Ovary (tissue), 10 donors: ENCODE measurements at places on chromosomes 6 and 20. TPM values are rescaled to one million over a fixed set of nuclear protein-coding genes. Genes with fewer than 3 reads are reported as not detected.

GRCh38 chr6:40762981-40763380, 175.8 kb upstream of the LRFN2 start:
- no peaks in the 10 kb centered on the region for H3K36me3 ChIP-seq
- no peaks in the 10 kb centered on the region for H3K27me3 ChIP-seq
- no peak overlapping the region for H3K27ac ChIP-seq
- no peak for DNase-seq
- H3K4me3 ChIP-seq: no peak overlapping the region
- peaks cover 7% of the 10 kb centered on the region for H3K4me1 ChIP-seq

The SLC17A2 gene
- not detected for total RNA-seq

DNA sequence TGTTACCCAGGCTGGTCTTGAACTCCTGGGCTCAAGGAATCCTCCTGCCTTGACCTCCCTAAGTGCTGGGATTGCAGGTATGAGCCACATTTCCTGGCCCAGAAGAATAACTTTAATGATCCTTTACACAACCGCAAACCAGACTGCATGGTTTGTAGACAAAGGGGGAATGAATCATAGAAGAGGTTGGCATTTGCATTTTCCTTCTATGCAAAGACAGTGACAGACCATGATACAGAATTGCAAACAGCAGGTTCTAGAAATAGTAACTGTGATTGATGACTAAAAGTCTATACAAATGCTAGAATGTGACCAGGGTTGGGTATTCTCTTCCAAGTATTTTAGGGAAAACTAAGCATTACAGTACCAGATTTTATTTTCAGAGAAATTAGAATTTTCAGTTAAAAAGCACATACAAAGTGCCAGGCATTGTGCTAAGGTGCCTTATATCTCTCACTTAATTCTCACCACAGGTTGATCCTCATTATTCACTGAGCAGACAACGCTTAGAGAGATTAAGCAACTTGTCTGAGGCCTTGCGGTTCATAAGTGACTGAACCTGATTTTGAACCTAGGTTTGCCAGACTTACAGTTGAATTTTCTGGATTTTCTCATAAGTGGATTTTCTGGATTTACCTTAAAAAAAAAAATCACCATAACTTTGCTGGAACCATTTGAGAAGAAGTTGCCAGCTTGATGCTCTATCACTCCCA, 146.6 kb downstream of the ZFAND3 start:
- no peak overlapping the region for H3K27ac ChIP-seq
- peaks cover 1% of the 10 kb centered on the region for H3K4me1 ChIP-seq
- no peak overlapping the region for H3K4me3 ChIP-seq
- no peaks in the 10 kb centered on the region for H3K36me3 ChIP-seq
- H3K27me3 ChIP-seq: no peaks in the 10 kb centered on the region
- DNase-seq: no peak

DNA sequence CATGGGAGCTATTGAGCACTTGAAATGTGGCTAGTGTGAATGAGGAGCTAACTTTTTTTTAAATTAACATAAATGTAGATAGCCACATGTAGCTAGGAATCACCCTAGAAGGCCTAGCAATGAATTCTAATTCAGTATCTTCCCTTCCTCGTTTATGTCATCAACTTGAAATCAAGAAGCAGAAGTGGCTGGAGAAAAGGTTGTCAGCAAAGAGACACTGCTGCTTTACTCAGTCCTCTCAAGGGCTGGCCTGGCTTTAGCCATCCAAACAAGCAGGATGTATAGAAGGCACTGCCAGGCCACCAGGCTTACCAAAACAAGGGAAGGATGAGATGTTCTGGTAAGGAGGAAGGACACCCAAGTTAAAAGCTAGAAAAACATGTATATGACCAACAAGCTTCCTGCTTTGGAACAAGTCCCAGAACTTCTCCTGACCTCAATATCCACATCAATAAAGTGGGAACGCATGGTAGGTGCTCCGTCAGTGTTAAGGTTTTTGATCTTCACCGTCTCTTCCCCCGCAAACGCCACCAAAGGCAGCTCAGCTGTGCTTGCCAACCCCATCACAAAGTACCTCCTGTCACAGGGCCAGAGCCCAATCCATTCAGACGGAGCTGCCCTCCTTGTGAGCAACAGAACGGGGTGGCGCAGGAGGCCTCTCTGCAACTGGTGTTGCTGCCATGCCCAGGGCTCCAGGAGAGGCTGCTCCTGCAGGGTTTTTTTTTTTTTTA, 235.8 kb upstream of the RIN2 start:
- H3K36me3 ChIP-seq: no peaks in the 10 kb centered on the region
- no peak overlapping the region for H3K4me3 ChIP-seq
- no peak overlapping the region for H3K27ac ChIP-seq

DNA sequence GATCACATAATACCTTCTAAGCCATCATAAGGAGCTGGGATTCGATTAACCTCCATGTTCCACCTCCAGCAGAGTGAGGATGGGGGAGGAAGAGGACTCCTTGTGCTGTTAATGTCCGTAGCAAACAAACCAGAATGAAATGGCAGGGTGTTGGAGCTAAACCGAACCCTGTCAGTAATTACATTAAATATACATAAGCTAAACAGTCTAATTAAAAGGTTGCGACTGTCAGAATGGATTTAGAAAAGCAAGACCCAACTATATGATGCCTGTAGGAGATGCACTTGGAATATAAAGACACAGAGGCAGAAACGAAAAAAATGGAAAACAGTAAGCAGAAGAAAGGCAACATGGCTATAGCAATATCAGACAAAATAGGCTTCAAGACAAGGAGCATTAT, 13.2 kb downstream of the PREX1 start:
- H3K4me3 ChIP-seq: no peak overlapping the region
- H3K4me1 ChIP-seq: no peaks in the 10 kb centered on the region
- H3K36me3 ChIP-seq: no peaks in the 10 kb centered on the region
- H3K27ac ChIP-seq: no peak overlapping the region

GRCh38 chr6:143110996-143111395, 50.3 kb downstream of the AIG1 start:
- no peak overlapping the region for H3K4me3 ChIP-seq
- no peak overlapping the region for H3K27ac ChIP-seq
- DNase-seq: no peak
- H3K27me3 ChIP-seq: no peaks in the 10 kb centered on the region

- H3K36me3 ChIP-seq: no peaks in the 10 kb centered on the region
- DNase-seq: no peak
- peaks cover 2% of the 10 kb centered on the region for H3K4me1 ChIP-seq
- no peaks in the 10 kb centered on the region for H3K27me3 ChIP-seq
- H3K27ac ChIP-seq: no peak overlapping the region
Observed at GRCh38 chr6:148822819-148823218, 76.0 kb downstream of the UST start.

GRCh38 chr6:16523606-16524379, 237.5 kb downstream of the ATXN1 start:
- H3K4me1 ChIP-seq: peaks cover 2% of the 10 kb centered on the region
- DNase-seq: no peak
- H3K27ac ChIP-seq: no peak overlapping the region
- no peaks in the 10 kb centered on the region for H3K27me3 ChIP-seq
- no peak overlapping the region for H3K4me3 ChIP-seq
- no peaks in the 10 kb centered on the region for H3K36me3 ChIP-seq

The AKAP12 gene
- 181 TPM for total RNA-seq

DNA sequence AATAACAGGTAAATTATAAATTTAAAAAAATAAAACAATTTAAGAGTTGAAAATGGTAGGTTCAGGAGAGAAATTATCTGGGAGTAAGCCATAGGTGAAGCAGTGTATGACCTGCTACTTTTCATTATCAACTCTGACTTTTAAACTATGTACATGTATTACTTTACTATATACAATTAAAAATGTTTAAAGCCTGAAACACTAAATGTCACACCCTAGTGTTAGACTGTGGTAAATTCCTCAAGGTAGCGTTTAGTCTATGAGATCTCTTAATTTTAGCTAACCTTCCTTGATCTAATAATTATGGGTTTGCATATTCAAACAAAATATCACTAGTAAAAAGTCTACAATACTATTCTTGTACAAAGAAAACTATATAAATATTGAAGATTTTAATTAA, 22.3 kb upstream of the TBC1D32 start:
- H3K36me3 ChIP-seq: no peaks in the 10 kb centered on the region
- H3K27me3 ChIP-seq: no peaks in the 10 kb centered on the region
- no peak overlapping the region for H3K4me3 ChIP-seq
- H3K4me1 ChIP-seq: no peaks in the 10 kb centered on the region
- no peak for DNase-seq

GRCh38 chr20:1803932-1804501, 91.2 kb upstream of the SIRPA start:
- H3K27ac ChIP-seq: no peak overlapping the region
- DNase-seq: no peak
- no peaks in the 10 kb centered on the region for H3K27me3 ChIP-seq
- H3K4me1 ChIP-seq: peaks cover 2% of the 10 kb centered on the region
- no peak overlapping the region for H3K4me3 ChIP-seq

The RCAN2 gene
- total RNA-seq: 16.7 TPM

The TRIM40 gene
- total RNA-seq: not detected

GRCh38 chr20:24321973-24322372, 147.5 kb upstream of the SYNDIG1 start:
- no peaks in the 10 kb centered on the region for H3K4me1 ChIP-seq
- no peak for DNase-seq
- no peaks in the 10 kb centered on the region for H3K27me3 ChIP-seq
- H3K4me3 ChIP-seq: no peak overlapping the region
- H3K27ac ChIP-seq: no peak overlapping the region

The FHL5 gene
- 15.4 TPM for total RNA-seq

The RAD21L1 gene
- not detected for total RNA-seq

DNA sequence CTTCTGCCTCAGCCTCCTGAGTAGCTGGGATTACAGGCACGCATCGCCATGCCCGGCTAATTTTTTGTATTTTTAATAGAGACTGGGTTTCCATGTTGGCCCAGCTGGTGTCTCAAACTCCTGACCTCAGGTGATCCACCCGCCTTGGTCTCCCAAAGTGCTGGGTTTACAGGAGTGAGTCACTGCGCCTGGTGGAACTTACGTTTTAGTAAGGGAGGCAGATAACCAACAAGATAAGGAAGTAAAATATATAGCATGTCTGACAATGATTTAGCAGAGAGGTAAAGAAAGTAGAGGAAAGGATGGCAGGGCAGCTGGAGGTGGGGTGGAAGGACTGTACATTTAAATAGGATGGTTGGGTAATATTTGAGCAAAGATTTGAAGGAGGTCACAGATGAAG, 12.8 kb upstream of the MYMX start:
- no peak overlapping the region for H3K4me3 ChIP-seq
- H3K36me3 ChIP-seq: no peaks in the 10 kb centered on the region
- no peaks in the 10 kb centered on the region for H3K27me3 ChIP-seq
- no peak overlapping the region for H3K27ac ChIP-seq
- no peak for DNase-seq
- H3K4me1 ChIP-seq: peaks cover 2% of the 10 kb centered on the region

The COL9A3 gene
- 0.83 TPM for total RNA-seq

The TDP2 gene
- total RNA-seq: 22.4 TPM

GRCh38 chr6:15008269-15008668, 237.6 kb upstream of the JARID2 start:
- H3K4me1 ChIP-seq: no peaks in the 10 kb centered on the region
- no peak overlapping the region for H3K4me3 ChIP-seq
- no peak for DNase-seq
- H3K36me3 ChIP-seq: no peaks in the 10 kb centered on the region
- no peaks in the 10 kb centered on the region for H3K27me3 ChIP-seq

- no peaks in the 10 kb centered on the region for H3K27me3 ChIP-seq
- H3K4me3 ChIP-seq: no peak overlapping the region
- no peaks in the 10 kb centered on the region for H3K36me3 ChIP-seq
- DNase-seq: no peak
- H3K4me1 ChIP-seq: peaks cover 13% of the 10 kb centered on the region
- H3K27ac ChIP-seq: no peak overlapping the region
Observed at GRCh38 chr6:15441215-15441868, 195.5 kb downstream of the JARID2 start.

GRCh38 chr6:85362652-85363310, 87.1 kb upstream of the NT5E start:
- H3K27me3 ChIP-seq: no peaks in the 10 kb centered on the region
- no peak overlapping the region for H3K4me3 ChIP-seq
- no peaks in the 10 kb centered on the region for H3K36me3 ChIP-seq
- H3K4me1 ChIP-seq: peaks cover 2% of the 10 kb centered on the region
- H3K27ac ChIP-seq: no peak overlapping the region
- no peak for DNase-seq

DNA sequence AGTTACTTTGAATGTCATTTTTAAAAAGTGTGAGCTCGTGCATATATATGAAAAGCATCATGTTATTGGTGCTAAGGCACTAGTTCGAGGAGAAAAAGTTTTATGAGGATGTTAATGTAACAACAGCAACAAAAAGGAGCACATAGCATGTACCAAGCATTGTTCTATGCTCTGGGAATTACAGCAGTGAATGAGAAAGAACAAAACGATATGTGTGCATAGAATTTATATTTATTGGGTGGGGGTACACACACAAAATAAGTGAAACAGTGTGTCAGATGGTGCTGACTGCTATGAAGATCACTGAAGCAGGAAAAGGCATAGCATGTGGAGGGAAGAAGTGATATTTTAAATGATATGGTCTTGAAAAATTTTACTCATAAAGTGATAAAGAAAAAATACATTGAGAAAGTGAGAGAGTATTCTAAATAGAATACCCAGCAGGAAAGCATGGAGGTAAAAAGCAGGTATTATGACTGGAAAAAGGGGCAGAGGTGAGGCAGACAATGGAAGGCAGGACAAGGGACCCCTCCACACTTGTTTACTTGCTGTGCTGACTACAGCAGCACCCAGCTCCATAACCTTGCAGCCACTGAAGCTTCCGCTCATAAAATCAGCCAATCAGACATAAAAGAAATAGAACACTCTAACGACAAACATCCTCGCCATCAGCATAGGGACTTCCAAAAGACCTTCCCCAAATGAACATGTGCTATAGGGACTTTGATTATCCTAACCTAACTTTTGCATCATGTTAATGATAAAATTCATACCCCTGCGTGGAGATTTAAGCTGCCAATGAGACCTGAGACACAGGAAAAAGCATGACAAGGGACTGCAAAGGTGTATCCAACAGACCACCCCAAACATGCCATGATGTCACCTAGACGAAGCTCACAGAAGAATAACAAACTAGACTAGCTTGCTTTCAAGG, 119.9 kb downstream of the HFE start:
- no peak for DNase-seq
- H3K36me3 ChIP-seq: no peaks in the 10 kb centered on the region
- no peak overlapping the region for H3K4me3 ChIP-seq
- no peaks in the 10 kb centered on the region for H3K27me3 ChIP-seq
- H3K27ac ChIP-seq: no peak overlapping the region

- no peak overlapping the region for H3K4me3 ChIP-seq
- H3K4me1 ChIP-seq: no peaks in the 10 kb centered on the region
- no peak for DNase-seq
- no peaks in the 10 kb centered on the region for H3K36me3 ChIP-seq
- no peak overlapping the region for H3K27ac ChIP-seq
- H3K27me3 ChIP-seq: no peaks in the 10 kb centered on the region
Observed at GRCh38 chr6:140380427-140381218, 1006.2 kb upstream of the CITED2 start.
